ENCODE measurements at places on chromosomes 1 and 21.
A peak's percentile ranks its signal among the peaks of the same experiment; 100 is the strongest.

DNA sequence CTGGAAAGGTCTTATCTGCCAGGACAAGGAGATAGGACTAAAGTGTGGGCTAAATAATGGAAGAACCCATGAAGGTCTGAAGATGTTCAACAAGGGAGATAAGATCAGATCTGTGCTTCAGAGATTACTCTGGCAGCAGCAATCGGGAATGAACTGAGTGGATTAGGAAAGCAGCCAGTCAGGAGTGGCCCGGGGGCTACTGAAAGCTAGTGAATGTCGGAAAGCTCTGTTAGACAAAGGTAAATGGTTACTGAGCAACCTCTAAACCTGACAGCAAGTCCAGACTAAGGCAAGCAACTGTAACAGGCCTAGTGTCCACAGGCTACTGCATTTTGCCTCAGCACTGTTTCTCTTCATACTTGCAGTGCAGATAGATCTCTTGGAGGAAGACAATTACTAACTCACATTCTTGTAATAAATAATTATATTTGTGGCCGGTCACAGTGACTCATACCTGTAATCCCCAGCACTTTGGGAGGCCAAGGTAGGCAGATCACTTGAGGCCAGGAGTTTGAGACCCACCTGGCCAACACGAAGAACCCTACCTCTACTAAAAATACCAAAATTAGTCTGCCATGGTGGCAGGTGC, 12.5 kb downstream of the IQGAP3 start:
- no peak for DNase-seq

DNA sequence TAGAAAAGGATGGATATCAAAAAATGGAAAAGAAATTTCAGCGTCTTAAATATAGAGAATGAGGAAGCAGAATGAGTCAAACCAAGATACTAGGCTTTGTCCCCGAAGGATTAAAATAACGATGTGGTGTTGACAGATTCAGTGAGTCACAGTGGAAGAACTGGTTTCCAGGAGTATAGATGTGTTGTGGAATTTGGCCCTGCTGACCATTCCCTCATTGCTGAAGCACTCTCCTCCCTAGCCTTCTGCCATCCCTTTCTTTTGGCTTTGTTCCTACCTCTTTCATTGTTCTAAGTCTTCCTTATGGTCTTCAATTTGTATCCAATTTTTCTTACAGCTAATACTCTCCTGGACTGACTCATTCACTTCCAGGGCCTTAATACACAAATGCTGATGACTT, 23.1 kb upstream of the USP25 start:
- peak; percentile 98 for DNase-seq

DNA sequence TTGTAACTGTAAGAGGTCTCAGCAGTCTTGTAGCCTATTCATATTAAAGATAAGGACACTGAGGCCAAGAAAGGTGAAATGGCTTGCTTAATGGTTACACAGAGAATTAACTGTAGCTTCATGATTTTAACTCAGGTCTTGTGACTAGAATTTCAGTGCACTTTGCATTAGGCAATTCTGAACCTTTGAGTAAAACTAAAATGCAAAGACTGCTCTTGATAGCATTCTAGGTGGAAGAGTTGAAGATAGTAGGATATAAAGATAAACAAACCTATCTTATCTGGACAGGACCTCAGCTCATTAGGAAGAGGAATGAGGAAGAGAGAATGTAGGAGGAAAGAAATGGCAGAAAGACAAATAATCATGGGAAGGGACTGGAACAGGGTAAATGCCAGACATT, 68.6 kb upstream of the RGL1 start:
- no peak for DNase-seq

GRCh38 chr1:7553042-7553690, 217.9 kb upstream of the VAMP3 start:
- DNase-seq = no peak

DNA sequence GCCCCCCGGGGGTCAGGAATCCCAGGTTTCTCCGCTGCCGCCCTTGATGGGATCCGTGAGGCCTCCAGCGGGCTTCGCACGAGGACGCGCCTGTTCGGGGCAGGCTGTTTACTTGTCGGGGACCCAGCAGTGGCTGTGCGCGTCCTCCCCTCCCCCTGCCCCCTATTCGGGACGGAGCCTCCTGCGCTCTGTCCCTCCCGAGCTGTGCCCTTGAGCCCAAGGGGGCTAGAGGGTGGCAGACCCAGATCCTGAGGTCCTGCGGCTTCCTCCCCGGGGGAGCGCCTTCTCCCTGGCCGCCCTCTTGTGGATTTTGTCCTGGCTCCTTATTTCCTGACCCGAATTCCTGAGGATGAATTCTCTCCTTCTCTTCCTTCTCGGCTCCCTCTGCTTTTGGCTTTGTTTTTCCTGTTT, 38.4 kb downstream of the PIK3CD start:
- DNase-seq = no peak

GRCh38 chr21:42669041-42669440, 15.6 kb downstream of the PDE9A start:
- no peak for DNase-seq

DNA sequence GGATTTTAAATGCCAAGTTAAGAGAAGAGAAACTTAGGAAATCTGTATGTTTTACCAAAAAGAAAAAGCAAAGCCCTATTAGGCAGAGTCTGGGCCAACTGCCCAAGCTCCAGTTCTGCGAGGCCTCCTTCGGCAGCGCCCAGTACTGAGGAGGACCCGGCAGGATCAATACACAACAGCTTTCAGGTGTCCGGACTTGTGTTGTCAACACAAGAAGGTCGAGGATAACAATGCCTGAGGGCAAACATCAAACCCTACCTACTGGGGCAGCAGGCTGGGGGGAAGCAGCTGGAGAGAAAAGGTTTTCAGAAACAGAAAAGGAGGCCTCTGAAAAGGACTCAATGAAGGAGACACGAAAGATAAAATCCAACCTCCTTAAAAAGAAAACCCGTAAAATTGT, 98.1 kb upstream of the GJB5 start:
- DNase-seq = no peak
